ENCODE measurements at places on chromosomes 11 and 22.

GRCh38 chr22:38755155-38755910 is 465 bp downstream of the SUN2 start:
- DNase-seq: peak; percentile 77

DNA sequence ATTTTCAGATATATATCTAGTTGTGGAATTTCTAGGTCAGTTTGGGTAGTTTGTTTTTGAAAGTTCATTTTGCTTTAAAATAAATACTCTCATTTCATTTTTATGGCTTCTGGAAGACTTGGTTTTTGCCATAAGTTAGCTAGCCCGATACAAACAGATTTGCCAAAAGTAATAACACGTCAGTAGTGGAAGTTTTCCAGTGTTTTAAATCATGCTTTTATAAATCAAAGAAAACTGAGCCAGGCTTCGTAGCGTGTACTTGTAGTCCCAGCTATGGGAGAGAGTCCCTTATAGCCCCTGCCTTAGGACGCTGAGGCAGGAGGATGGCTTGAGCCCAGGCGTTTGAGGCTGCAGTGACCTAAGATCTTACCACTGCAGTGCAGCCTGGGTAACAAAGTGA is 21.7 kb upstream of the MICALL1 start:
- DNase-seq: no peak

GRCh38 chr22:36317658-36318271 is 64.8 kb downstream of the APOL1 start:
- DNase-seq: no peak

DNA sequence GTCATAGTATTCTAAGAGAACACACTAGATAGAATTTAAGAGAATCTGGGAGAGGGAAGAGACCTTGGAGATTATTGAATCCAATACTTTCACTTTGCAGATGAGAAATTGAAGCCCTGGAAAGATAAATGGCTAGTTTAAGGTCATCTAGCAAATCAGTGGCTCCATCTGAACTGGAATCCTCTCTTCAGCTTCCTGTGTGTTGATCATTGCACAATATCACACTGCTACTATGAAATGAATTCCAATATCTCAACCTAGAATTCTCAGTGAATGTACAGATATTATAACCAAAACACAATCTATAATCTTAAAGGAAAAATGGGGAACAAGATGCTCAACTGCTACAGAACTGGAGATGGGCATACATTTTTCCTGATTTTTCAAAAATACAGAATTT is 44.1 kb downstream of the DCUN1D5 start:
- peak; percentile 29 for DNase-seq

- no peak for DNase-seq
Observed at GRCh38 chr11:416757-417621, 2.2 kb upstream of the SIGIRR start.

DNA sequence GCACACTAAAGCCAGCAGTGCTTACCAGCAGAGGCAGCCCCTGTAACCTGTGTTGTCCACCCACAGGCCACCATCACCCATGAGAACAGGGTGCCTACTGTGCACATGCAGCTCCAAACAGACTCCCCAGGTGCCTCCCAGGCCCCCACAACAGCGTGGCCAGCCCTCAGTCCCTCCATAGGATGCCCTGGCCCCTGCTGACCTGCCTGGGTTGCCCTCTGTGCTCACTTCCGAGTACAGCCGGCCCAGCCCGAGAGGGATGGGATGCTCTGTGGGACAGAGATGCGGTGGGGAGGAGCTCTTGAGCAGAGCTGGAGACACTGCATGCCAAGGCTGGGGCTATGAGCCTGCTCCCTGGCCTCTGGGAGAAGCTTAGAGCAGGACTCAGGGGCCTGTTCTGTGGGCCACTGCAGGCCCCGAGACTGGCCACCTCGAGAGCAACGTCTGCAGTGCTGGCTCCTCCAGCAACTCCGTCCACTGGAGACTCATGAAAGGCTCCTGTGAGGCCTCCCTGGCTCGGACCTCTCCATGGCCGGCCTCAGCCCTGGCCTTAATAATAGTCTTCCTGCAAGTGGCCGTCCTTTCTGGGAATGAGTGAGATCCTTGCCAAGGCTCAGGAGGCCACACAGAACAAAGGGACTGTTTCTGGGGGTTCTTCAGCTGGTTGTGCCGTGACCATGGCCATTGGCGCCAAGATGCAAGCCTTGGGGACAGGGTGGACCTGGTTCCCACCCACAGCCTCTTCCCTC is 27.0 kb downstream of the FADS2 start:
- no peak for DNase-seq

DNA sequence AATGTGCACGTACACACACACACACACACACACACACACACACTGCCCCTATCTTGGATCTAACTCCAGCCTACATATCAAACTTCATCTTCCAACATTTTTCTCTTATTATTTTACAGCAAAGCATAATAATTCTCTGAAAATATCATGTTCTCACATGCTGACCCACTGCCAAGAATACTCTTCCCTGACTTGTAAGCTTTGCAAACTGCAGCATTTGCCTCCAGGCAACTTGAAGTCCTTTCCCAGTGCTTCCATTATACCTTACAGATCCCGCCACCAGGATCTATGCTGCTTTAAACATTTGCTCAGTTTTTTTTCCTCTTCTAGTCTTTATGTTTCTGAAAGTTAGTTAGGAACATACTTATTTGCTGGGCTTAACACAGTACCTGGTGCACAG is 483.3 kb upstream of the ARHGAP42 start:
- DNase-seq: no peak

GRCh38 chr11:76206327-76207081 is at the start of gene WNT11:
Gene WNT11 (minus strand): TSS chr11:76206502. CDS start chr11:76206407, 95 bp downstream.
- no peak for DNase-seq

DNA sequence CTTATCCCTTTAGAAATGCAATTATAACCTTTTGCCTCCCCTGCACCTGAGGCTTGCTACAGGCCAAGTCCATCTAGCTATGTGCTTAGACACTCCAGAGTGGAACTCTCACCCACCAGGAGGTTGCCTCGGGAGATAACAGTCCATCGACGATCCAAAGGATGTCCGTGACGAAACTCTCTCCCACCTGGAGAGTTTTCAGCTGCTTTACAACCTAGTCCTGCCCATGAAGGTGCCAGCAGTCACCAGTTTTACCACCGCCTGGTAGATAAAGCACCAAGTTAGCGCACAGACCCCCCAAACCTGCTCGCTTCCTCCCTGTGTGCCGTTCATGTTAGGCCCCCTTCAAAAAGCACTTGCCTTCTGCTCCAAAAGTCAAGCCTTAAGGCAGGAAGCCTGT is 53.1 kb upstream of the SHISAL1 start:
- no peak for DNase-seq

- DNase-seq: peak; percentile 90
Observed at GRCh38 chr11:111561791-111562325, 21.3 kb downstream of the LAYN start.

GRCh38 chr11:111308140-111308539 is 9.8 kb downstream of the POU2AF3 start:
- no peak for DNase-seq

DNA sequence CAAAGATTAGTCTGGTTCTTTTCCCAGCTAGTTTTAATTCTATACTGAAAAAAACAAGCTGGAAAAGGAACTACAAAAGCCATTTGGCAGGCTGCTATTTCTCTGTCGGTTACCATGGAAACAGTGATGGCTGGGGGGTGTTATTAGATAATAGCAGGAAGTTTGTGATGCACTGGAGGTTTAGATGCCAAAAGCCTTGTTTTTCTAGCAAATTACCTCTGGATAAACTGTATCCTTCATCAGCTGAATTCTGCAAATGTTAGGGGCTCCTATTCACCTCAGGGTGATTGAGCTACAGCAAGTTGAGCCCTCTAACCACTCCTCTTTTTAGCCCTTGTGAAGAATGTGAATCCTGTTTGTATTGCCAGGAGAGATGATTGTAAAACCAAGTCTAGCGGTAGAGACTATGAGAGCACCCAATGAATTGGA is 25.2 kb downstream of the ALKBH3 start:
- no peak for DNase-seq

GRCh38 chr11:105049481-105049880 is 4.3 kb upstream of the CARD16 start:
- no peak for DNase-seq

- no peak for DNase-seq
Observed at GRCh38 chr22:17343766-17344165, 25.5 kb upstream of the CECR2 start.

DNA sequence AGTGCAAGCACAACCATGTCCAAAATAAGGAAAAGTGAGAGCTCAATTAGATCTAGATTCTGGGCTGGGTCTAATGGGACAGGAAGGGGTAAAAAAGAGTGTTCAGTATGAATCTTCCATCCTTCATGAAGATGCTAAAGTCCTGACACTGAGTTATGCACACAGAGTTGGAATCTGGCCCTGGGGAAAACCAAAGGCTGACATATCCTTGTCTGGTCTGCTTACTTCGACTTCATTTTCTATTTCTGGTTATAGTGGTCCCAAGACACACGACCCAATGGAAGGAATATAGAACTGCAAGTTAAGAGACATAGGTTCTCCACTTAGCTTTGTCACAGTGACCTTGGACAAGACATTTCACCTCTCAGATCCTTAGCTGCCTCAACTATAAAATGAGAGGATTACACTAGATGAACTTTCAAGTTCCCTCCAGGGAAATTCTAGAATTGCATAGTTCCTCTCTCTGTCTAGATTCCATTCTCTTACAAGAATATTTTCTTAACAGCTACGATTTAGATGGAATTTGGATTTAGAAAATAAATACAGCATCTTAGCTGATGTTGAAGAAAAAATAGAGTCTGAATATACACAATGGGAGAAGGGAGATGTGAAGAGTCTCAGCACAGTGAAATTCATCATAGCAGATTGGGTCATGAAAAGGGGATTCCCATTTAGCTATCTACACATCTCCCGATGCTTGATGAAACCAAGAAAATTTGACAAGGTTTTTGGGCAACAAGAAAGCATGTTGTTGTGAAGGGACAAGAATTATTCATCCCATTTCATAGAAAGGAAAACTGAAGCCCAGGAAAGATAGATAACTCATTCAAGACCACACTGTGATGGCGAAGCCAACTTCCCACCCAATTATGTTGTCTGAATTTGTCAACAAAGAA is 3.3 kb downstream of the BLID start:
- DNase-seq: no peak

GRCh38 chr11:124760205-124760652 is 1.9 kb downstream of the ESAM start:
- no peak for DNase-seq

DNA sequence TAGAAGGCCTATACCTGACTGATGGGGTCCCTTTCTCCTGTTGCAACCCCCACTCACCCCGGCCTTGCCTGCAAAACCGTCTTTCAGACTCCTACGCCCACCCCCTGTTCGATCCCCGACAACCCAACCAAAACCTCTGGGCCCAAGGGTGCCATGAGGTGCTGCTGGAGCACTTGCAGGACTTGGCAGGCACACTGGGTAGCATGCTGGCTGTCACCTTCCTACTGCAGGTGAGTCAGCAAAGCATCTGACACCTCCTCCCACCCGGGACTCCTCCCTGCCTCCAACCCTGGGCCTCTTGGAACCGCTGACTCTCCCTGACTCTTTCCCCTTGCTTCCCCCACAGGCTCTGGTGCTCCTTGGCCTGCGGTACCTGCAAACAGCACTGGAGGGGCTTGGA is 1.2 kb downstream of the ROM1 start:
- peak; percentile 39 for DNase-seq

Measured in amniotic epithelial cell (primary cell).